ENCODE measurements at places on chromosomes 13 and 19. TPM values are rescaled to one million over a fixed set of nuclear protein-coding genes. Genes with fewer than 3 reads are reported as not detected.

- no peak overlapping the region for H3K4me3 ChIP-seq
- no peaks in the 10 kb centered on the region for H3K4me1 ChIP-seq
- no peak for DNase-seq
- H3K36me3 ChIP-seq, result peaks cover 10% of the 10 kb centered on the region
- H3K27ac ChIP-seq, result no peak overlapping the region
These were observed 9.6 kb downstream of the CEBPA start for GRCh38 chr19:33292595-33293254.

Gene GMIP
- 67.5 TPM for total RNA-seq

- H3K4me3 ChIP-seq, result no peak overlapping the region
- no peaks in the 10 kb centered on the region for H3K36me3 ChIP-seq
- H3K4me1 ChIP-seq, result no peaks in the 10 kb centered on the region
- no peaks in the 10 kb centered on the region for H3K27me3 ChIP-seq
- no peak overlapping the region for H3K27ac ChIP-seq
These were observed 201.5 kb upstream of the CSNK1A1L start for GRCh38 chr13:37306778-37307544.

- peaks cover 5% of the 10 kb centered on the region for H3K36me3 ChIP-seq
- H3K4me3 ChIP-seq, result no peak overlapping the region
- no peak overlapping the region for H3K27ac ChIP-seq
- DNase-seq, result no peak
- peaks cover 12% of the 10 kb centered on the region for H3K4me1 ChIP-seq
These were observed 117.7 kb downstream of the FNDC3A start for GRCh38 chr13:49093376-49093775.

DNA sequence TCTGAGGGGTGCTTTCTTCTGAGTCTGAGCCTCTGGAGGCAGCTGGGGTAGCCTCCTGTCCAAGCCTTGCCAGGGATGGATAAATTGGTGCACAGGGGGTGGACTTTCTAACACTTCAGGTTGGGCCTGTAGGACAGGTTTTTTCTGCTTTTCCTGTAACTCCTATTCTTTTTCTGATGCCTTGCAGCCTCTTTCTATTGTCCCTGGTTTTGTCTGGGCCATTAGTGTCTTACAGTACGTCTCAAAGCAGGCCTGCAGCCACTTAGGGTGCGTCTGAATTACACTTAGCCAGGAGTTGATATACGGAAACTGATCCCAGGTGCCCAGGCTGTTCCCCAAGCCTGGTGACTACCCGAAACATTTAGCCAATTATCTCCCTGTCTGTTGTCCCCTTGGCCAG lies 213.3 kb upstream of the HTR2A start:
- no peak overlapping the region for H3K27ac ChIP-seq
- no peak for DNase-seq
- H3K27me3 ChIP-seq, result no peaks in the 10 kb centered on the region
- peaks cover 6% of the 10 kb centered on the region for H3K4me1 ChIP-seq
- no peak overlapping the region for H3K4me3 ChIP-seq

GRCh38 chr13:79389026-79389425 lies 17.0 kb downstream of the RBM26 start:
- H3K27me3 ChIP-seq, result no peaks in the 10 kb centered on the region
- H3K36me3 ChIP-seq, result peaks cover 26% of the 10 kb centered on the region
- no peak for DNase-seq
- H3K4me3 ChIP-seq, result no peak overlapping the region
- peaks cover 62% of the 10 kb centered on the region for H3K4me1 ChIP-seq

Gene BRME1
- total RNA-seq, result 14.9 TPM

DNA sequence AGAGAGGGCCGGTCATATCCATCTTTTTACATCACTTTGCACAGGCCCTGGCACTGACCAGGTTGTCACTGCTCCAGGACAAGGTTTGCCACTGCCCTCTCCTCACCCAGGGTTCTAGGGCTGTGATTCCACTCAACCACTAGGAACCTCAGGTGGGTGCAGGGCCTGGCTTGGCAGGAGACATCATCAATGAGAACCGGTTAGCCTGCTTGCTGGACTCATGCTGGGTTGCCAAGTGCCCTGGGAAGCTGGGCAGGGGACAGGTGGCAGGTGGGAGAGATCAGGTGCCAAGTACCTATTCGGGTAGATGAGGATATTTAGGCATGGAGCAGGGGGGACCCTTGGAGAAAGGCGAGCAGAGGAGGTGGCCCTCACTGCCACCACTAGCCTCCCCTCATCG lies 4.2 kb upstream of the CERS4 start:
- peaks cover 3% of the 10 kb centered on the region for H3K36me3 ChIP-seq
- H3K4me1 ChIP-seq, result peaks cover 3% of the 10 kb centered on the region
- H3K4me3 ChIP-seq, result no peak overlapping the region
- no peak overlapping the region for H3K27ac ChIP-seq
- H3K27me3 ChIP-seq, result peaks cover 3% of the 10 kb centered on the region

GRCh38 chr19:53101518-53101917 lies 1.7 kb downstream of the ZNF160 start:
- peaks cover 19% of the 10 kb centered on the region for H3K4me1 ChIP-seq
- H3K4me3 ChIP-seq, result peak overlapping the region; percentile 87
- H3K27ac ChIP-seq, result peak overlapping the region; percentile 84
- no peaks in the 10 kb centered on the region for H3K27me3 ChIP-seq
- DNase-seq, result no peak

- DNase-seq, result no peak
- H3K4me1 ChIP-seq, result no peaks in the 10 kb centered on the region
These were observed 792.4 kb upstream of the SLITRK5 start for GRCh38 chr13:86878781-86879180.

- H3K27me3 ChIP-seq, result no peaks in the 10 kb centered on the region
- peak overlapping the region; percentile 53 for H3K27ac ChIP-seq
- H3K4me3 ChIP-seq, result no peak overlapping the region
- H3K36me3 ChIP-seq, result peaks cover 22% of the 10 kb centered on the region
- peaks cover 59% of the 10 kb centered on the region for H3K4me1 ChIP-seq
These were observed 10.2 kb upstream of the TNFSF14 start for GRCh38 chr19:6680141-6680540.

GRCh38 chr13:112619730-112620631 lies 32.0 kb upstream of the TUBGCP3 start:
- H3K27me3 ChIP-seq, result peaks cover 7% of the 10 kb centered on the region
- DNase-seq, result no peak
- H3K27ac ChIP-seq, result no peak overlapping the region
- no peaks in the 10 kb centered on the region for H3K4me1 ChIP-seq

DNA sequence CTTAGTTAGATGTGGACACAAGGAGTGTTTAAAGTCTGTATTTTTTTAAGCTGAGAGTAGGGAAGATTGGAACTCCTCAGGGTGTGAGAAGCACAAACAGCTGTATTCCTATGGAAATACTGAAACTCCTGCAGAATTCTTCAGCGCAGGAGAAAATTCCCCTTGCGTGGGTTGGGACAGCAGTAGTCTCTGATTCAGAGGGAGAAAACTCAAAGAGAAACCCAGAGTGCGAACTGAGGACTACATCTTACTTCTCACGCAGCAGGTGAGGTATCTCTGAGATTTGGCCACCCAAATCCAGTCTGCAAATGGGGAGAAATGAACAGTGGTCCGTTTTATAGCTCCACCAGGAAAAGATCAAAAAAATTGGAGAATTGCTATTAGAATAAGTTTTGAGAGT lies 60.9 kb downstream of the FRY start:
- no peaks in the 10 kb centered on the region for H3K36me3 ChIP-seq
- DNase-seq, result no peak
- H3K4me1 ChIP-seq, result peaks cover 5% of the 10 kb centered on the region

DNA sequence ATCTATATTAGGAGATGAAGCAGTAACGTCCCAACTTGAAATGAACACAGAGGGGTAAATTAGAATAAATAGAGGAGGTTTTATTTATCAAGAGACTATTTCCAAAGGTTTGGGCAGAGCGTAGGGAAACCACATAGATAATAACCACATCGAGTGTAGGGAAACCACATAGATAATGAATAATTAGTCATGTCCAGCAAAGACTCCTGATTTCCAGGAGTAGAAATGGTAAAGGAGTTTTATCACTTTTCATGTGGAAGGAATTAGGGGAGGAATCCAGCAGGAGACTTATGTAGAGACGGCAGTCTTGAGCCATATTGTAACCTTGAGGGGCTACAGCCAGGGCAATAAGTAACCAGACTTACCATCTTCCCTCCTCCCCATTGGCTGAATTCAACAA lies 136.3 kb upstream of the CSNK1A1L start:
- no peak overlapping the region for H3K4me3 ChIP-seq
- H3K4me1 ChIP-seq, result no peaks in the 10 kb centered on the region
- H3K27ac ChIP-seq, result no peak overlapping the region
- H3K36me3 ChIP-seq, result no peaks in the 10 kb centered on the region

DNA sequence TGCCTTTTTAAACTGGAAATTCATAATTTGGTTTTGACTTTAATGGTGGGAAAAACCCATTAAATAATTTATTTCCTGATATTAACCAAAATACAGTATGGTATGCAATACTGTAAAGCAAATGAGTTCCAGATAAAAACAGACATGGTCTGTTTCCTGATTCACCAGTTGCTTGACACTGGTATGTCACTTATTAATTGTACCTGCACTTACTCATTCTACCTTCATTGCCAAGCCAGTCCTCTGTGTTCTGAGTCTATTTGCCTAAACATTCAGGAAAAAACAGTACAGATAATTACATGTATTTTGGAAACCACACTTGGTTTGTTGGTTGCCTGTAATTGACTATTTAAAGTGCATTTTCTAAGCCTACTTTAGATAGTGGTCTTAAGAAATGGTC lies 159.3 kb downstream of the TNFRSF19 start:
- no peaks in the 10 kb centered on the region for H3K4me1 ChIP-seq
- H3K27ac ChIP-seq, result no peak overlapping the region
- H3K36me3 ChIP-seq, result no peaks in the 10 kb centered on the region
- DNase-seq, result no peak

Gene BCAM
- not detected for total RNA-seq

- H3K4me1 ChIP-seq, result peaks cover 57% of the 10 kb centered on the region
- no peaks in the 10 kb centered on the region for H3K27me3 ChIP-seq
- peaks cover 19% of the 10 kb centered on the region for H3K36me3 ChIP-seq
- peak overlapping the region; percentile 89 for H3K4me3 ChIP-seq
- peak overlapping the region; percentile 86 for H3K27ac ChIP-seq
- DNase-seq, result peak; percentile 20
These were observed 603 bp downstream of the TM9SF2 start for GRCh38 chr13:99501848-99502301.

- DNase-seq, result no peak
- H3K4me1 ChIP-seq, result peaks cover 8% of the 10 kb centered on the region
- no peak overlapping the region for H3K27ac ChIP-seq
- H3K27me3 ChIP-seq, result no peaks in the 10 kb centered on the region
- peaks cover 56% of the 10 kb centered on the region for H3K36me3 ChIP-seq
These were observed 18.3 kb downstream of the NUP58 start for GRCh38 chr13:25319771-25320170.

DNA sequence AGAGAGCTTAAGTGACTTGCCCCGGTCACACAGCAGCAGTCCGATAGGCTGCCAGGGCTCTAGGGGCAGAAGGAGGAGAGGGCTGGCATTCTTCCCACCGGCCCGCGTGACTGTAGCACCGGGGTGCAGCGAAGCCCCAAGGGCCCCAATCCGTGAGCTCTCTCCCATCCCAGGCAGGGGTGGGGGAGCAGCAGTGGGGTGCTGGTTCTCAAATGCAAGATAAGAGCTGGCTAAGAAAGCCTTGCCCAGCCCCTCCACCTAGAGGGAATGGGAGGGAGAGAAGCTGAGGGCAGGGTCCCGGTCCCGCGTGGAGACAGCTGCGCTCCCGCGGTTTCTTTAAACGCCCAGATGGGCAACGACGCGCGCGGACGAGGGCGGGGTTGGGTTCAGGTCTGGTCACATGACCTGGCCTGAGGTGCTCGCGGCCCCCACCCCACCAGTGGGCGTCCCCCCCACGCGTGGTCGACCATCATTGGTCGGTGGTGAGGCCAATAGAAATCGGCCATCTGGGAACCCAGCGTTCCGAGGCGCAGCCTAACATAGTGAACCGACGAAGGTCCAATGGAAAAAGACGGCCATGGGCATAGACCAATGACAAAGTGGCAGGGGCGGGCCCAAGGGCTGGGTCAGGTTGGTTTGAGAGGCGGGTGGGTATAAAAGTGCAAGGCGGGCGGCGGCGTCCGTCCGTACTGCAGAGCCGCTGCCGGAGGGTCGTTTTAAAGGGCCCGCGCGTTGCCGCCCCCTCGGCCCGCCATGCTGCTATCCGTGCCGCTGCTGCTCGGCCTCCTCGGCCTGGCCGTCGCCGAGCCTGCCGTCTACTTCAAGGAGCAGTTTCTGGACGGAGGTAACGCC lies at the start of gene CALR:
Gene CALR (plus strand): TSS at position 683 of the 852 bp plus-strand sequence. CDS start 71 bp downstream, at position 754.
- H3K27ac ChIP-seq, result peak within 1 kb of the TSS; percentile 84
- DNase-seq, result peak; percentile 99
- H3K4me3 ChIP-seq, result peak within 1 kb of the TSS; percentile 99
- no peaks in the 10 kb centered on the region for H3K27me3 ChIP-seq
- peaks cover 54% of the 10 kb centered on the region for H3K36me3 ChIP-seq
- peaks cover 44% of the 10 kb centered on the region for H3K4me1 ChIP-seq
